Small intestine (tissue), 16 donors: ENCODE measurements at places on chromosomes 11 and 22. TPM values are rescaled to one million over a fixed set of nuclear protein-coding genes. Genes with fewer than 3 reads are reported as not detected.

PRODH gene
- polyA plus RNA-seq, result 36.7 TPM

PGA5 gene
- 3.8 TPM for polyA plus RNA-seq

ACR gene
- not detected for polyA plus RNA-seq

MUC2 gene
- 3.0 TPM for polyA plus RNA-seq

FGF3 gene
- polyA plus RNA-seq, result not detected

GVQW3 gene
- 0.82 TPM for polyA plus RNA-seq

OR8D4 gene
- polyA plus RNA-seq, result not detected

EP300 gene
- 6.9 TPM for polyA plus RNA-seq

LMF2 gene
- 42.7 TPM for polyA plus RNA-seq

CATSPER1 gene
- not detected for polyA plus RNA-seq

PATE2 gene
- polyA plus RNA-seq, result not detected

OR5B21 gene
- polyA plus RNA-seq, result not detected

SYCE3 gene
- polyA plus RNA-seq, result not detected

WT1 gene
- not detected for polyA plus RNA-seq

DSCAML1 gene
- polyA plus RNA-seq, result 0.22 TPM

LSP1 gene
- polyA plus RNA-seq, result 27.1 TPM
